ENCODE measurements at places on chromosomes 6 and 20.

GRCh38 chr6:31794866-31795615 is 511 bp downstream of the VARS1 start:
- no peak for DNase-seq

DNA sequence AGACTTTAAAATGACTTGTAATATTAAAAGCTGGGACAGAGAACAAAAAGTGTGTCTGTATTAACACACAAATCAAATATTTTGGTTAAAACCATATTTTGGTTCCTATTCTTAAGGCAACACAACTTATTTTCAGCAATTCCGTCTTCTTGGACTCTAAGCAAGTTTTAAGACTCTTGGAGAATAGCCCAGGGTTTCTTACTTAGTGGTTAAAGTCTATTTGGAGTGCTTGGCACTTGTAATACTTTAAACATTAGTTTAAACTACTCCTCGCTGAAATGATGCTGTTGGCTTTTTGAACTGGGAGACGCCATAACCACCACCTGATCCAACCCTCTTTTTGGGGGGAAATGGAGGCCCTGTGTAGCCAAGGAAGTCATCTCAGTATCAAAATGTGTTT is 109.7 kb upstream of the GMDS start:
- DNase-seq = no peak

- DNase-seq = no peak
Measured at GRCh38 chr20:33273117-33273851, 9.7 kb upstream of the BPIFB1 start.

GRCh38 chr6:134896910-134897309 is 53.0 kb downstream of the ALDH8A1 start:
- no peak for DNase-seq

Data from stimulated activated CD8-positive, alpha-beta memory T cell treated with anti-CD3 and anti-CD28 coated beads, Interleukin-15, amount 100 ng/mL, for 1 hour (primary cell).